ENCODE measurements at places on chromosomes 12 and 14.

DNA sequence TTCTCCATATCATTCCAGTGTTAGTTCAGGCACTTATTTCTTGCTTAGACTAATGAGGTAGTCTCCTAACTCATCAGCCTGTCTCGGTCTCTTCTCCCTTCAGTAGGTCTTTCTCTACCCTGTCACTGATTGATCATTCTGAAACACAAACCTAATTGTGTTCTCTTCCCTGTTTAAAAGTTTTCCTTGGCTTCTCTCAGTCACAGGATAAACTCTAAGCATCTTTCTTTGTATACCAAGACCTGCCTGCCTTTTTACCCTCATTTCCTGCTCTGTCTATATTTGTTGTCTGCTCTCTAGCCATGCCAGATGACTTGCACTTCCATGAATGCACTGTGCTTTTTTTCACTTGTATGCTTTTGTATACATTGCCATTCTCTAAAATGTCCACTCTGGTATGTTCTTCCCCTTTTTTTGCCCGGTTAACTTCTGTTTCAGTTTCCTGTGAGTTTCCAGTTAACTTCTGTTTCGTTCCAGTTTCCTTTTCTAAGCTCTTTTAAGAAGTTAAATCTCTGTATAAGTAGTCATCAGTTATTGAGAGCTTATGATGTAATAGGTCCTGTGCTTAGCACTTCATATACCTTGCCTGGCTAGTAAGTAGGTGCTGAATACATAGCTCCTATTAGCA, 12.8 kb downstream of the DIP2B start:
- no peak for DNase-seq

DNA sequence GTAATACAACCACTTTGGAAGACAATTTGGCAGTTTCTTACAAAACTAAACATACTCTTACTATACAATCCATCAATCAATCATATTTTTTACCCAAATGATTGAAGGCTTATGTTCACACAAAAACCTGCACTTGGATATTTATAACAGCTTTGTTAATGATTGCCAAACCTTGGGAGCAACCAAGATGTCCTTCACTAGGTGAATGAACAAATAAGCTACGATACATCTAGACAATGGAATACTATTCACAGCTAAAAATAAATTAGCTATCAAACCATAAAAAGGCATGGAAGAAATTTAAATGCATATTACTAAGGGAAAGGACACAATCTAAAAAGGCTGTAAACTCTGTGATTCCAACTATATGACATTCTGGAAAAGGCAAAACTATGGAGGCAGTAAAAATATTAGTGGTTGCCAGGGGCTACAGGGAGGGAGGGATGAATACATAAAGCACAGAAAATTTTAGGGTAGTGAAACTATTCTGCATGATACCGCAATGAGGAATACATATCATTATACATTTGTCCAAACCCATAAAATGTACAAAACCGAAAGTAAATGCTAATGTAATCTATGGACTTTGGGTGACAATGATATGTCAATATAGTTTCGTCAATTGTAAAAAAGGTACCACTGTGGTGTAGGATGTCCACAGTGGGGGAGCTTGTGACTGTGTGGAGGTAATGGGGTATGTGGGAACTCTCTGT, 70.5 kb downstream of the GPR65 start:
- no peak for DNase-seq

DNA sequence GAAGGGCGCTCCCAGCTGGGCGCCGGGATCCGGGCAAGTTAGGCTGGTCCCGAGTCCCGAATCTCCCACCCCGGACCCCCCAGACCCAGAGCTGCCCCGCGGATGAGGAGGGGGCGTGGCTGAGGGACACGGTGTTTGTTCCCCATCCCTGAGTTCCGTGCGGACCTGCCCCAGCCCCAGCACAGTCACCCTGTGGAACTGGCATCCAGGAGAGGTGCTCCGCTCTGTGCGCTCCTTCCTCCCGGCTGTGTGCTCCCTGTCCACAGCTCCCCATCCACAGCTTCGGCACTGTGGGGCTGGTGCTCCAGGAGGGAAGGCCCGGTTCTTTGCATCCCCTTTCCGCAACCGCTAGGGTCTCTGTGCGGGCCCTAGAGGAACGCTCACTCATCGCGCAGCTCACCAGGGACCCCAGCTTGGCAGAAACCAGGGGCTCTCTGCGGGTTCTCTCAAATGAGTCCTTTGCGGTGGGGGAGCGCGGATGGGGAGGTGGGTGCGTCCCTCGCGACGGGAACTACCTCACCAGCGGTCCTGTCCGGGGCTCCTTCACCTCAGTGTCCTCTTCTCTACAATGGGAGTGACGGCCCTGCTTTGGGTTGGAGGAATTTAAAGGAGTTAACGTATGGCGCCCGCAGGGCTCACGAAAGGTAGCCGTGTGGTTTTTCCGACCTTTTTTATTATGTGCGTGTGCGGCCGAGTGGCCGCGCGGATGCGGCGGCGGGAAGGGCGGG, 845 bp downstream of the TMEM132C start:
- DNase-seq, result peak; percentile 75

DNA sequence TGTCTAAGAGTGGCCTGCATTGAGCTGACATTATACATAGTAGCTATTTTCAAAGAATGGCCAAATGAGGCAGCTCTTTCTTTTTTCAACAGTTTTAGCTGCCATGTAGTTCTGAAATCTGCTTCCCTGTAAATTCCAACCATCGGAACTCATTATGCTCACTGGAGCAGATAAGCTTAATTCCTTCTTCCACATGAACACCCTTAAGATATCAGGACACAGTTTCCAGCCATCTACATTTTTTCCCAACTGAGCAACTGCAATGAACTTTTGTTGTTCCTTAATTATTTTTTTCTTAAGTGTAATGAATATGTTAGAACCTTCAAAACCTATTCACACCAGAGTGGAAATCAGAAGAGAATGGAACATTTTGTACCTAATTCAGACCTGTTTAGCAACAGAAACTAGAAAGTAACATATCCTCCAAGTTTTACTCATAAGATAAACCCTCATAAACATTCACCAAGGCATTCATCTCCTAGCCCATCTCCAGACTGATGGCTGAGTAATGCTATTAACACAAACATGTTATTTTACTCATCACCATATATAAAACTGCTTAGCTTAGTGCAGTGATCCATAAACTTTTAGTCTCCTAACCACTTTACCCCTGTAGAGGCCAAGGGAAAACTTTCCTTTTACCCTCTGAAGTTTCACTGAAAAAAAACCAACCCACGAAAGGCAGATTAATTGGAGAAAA, 296.1 kb upstream of the SYT1 start:
- DNase-seq, result no peak

GRCh38 chr12:43758728-43759563, at the start of the genes IRAK4 and PUS7L:
Gene IRAK4 (plus strand): TSS chr12:43758951. CDS start chr12:43768112, 9,161 bp downstream.
Gene PUS7L (minus strand): TSS chr12:43758790. CDS start chr12:43755245, 3,545 bp downstream.
- DNase-seq, result peak; percentile 96

GRCh38 chr12:13454991-13455777, 258.7 kb downstream of the EMP1 start:
- no peak for DNase-seq

DNA sequence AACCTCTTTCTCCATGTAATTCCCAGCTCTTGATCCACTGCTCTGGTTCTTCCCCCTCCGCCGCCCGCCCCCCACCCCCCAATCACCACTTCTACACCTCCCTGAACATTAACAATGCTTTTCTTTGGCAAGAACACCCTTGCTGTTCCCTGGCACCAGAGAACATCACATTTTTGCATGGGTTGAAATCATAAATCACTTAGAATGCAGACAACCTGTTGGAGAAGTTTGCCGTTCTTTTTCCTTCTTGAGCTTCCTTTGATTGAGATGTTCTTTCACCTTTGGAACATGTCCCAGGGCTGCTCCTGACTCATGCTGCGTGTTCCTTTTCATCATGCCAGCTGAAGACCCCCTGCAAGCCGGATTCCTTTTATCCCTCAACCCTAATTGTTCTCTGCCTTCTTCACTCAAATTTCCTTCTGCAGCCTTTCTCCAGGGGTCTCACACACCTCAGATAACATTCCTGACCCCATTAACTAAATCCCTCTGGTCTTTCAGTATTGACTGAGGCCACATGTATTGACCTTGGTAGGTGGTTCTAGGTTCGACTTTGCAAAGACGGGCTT, 294.1 kb upstream of the TMPO start:
- no peak for DNase-seq

DNA sequence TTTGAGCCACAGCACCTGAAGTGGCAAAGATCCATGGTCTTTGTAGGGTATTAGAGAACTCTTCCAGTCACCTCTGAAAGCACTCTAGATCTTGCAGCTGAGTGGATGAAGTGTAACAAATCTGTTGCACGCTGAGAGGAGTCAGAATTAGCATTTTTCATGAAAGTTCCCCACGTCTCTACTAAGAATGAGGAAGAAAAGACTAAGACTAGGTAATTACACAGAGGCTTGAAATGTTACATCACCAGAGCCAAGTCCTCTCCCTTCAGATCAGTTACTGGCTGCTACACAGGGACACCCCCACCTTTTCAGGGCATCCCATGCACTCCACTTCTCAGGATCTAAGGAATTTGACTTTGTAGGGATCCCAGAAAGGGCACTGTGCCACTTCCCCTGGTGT, 98.6 kb upstream of the FKBP4 start:
- DNase-seq, result peak; percentile 19

- no peak for DNase-seq
Measured at GRCh38 chr12:130712346-130713065, 3.6 kb downstream of the RIMBP2 start.

DNA sequence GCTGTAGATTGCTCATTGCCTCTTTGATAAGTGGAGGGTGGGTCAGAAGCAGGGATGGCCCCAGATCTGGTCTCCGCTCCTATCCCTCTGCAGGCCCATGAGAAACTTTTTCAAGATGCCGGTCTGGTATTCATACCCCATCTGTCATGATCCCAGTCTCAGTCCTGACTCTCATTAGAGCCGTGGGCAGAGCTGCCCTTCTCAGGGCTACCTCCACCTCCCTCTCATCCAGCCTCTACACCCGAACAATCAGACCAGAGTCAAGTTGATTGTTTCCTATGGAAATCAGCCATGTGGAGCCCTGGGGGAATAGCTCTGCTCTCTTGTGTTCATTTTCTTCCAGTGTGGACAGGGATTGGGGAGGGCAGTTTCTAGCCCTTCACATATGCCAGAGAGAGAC, 45.8 kb downstream of the NEUROD4 start:
- no peak for DNase-seq

DNA sequence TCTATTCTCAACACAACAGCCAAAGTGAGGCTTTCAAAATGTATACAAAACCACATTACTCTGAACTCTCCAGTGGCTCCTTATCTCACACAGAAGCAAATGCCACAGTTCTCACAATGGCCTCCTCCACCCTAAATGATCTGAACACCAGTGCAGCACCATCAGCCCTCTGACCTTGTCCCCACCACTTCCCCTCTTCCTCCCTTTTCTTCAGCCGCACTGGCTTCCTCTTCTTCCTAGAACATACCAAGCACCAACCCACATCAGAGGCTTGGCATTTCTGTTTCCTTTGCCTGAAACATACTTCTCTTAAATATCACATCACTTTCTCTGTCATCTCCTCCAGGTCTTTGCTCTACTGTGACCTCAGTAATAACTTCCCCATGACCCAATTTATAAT, 66.3 kb downstream of the GPR135 start:
- no peak for DNase-seq

DNA sequence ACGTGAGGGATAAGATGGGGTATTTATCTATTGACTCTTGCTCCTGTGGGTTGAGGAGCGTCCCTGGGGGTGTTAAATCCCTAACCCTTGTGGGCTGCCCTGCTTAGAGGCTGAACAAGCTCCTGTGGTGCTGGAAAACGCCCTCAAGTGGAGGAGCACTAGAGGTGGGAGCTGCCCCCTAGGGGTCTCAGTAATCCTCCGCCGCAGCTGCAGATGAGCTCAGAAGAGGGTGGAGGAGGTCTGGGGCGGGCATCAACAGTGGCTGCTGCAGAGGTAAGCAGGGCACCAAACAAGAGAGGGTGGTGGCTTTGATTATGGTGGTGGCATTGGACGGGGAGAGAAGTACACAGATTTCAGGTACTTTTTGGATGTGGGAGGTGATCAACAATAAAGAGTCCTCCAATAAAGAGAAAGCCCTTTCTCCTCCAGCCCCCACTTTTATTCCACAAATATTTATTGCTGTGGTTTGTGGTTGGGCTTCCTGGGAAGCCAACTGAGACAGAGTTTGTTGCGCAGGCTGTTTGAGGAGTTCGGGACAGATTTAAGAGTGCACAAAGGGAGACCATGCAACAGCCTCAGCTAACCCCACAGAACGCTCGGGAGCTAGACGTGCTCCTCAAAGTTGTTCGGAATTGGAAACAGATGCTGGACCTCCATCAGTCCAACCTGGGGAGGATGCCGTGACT, 179.9 kb downstream of the ADCK1 start:
- DNase-seq, result peak; percentile 54

- no peak for DNase-seq
Measured at GRCh38 chr14:103523575-103523954, 935 bp upstream of the CKB start.

GRCh38 chr12:112892856-112893255, 13.9 kb upstream of the OAS1 start:
- no peak for DNase-seq

- no peak for DNase-seq
Measured at GRCh38 chr12:1966561-1967226, 37.6 kb downstream of the DCP1B start.

DNA sequence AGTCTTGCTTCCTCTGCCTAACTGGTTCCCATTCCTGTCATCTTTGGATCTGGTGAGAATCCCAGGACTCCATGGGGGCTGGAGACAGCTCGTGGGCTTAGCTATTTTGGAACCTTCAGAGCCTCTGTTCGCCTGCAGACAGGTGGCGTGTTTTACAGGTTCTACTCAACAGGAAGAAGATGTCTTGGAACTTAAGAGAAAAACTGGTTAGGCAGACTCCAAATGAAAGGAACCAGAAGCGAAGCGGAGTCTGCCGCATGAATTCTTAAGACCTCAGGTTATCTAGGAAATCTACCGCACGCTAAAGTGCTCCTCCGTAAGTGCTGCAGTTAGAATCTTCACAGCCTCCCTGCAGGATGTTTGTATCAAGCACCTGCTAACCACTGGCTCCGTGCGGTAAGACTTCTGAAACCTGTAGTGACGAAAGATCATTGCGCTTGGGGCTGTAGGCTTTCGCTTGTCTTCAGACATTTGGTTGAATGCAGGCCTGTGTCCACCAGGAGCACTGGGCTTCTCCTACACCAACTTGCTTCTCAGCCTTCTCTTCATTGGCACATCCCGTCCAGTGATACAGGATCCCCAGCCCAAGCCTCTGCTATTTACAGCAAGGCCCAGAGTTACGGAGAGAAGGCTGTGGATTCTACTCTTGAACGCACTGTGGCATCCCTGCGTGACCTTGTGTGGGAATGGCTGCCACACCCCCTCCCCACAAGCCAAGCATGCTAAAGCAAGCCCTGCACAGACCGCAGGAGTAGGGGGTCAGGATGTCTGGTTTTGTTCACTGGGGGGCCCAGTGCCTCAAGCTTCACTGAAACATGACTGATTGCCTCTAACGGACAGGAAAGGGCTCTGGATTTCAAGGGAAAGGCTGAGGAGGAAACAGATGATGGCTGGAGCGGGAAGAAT, 35.0 kb downstream of the ACADS start:
- no peak for DNase-seq

Measured in ecto neural progenitor cell (in vitro differentiated cells).